ENCODE measurements at places on chromosomes 2 and 18.

- DNase-seq: no peak
These were observed at the start of gene NEU2 for GRCh38 chr2:233032551-233033320. Gene NEU2 (plus strand): TSS chr2:233032672. CDS start chr2:233032672, 0 bp downstream.

- no peak for DNase-seq
These were observed 81.1 kb downstream of the RAPH1 start for GRCh38 chr2:203453858-203454451.

GRCh38 chr2:241908686-241909420, 39.3 kb downstream of the RTP5 start:
- DNase-seq: no peak

DNA sequence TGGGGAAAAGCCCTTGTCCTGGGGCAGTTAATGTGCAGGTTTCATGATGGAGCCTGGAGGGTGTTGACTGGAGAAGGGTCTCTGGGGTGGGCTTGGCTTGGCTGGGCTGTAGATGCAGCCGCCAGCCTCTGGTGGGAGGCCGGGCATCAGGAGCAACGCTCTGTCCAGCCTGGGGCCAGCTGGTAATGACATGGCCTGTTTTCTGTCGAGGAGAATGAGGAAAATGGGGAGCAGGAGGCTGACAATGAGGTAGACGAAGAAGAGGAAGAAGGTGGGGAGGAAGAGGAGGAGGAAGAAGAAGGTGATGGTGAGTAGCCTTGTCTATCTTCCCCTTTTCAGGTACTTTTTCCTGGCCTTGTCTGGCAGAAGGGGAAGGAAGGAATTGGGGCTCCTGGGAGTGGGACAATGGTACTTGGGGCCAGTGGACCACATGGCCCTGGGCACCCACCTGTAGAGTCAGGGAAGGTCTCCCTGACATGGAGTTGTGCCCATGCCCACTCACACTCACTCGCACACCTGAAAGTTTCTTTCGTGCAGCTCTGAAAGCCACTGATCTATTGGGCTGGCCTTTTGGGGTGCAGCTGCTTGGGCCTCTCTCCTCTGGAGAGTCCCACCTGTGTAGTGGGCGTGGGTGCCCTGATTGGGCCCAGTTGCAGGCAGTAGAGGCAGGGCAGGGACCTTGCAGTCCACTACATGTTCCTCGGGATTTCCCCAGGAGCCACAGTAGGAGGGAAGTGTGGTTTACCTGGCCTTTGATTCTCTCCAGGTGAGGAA, 3.5 kb downstream of the PTMA start:
- DNase-seq: no peak

DNA sequence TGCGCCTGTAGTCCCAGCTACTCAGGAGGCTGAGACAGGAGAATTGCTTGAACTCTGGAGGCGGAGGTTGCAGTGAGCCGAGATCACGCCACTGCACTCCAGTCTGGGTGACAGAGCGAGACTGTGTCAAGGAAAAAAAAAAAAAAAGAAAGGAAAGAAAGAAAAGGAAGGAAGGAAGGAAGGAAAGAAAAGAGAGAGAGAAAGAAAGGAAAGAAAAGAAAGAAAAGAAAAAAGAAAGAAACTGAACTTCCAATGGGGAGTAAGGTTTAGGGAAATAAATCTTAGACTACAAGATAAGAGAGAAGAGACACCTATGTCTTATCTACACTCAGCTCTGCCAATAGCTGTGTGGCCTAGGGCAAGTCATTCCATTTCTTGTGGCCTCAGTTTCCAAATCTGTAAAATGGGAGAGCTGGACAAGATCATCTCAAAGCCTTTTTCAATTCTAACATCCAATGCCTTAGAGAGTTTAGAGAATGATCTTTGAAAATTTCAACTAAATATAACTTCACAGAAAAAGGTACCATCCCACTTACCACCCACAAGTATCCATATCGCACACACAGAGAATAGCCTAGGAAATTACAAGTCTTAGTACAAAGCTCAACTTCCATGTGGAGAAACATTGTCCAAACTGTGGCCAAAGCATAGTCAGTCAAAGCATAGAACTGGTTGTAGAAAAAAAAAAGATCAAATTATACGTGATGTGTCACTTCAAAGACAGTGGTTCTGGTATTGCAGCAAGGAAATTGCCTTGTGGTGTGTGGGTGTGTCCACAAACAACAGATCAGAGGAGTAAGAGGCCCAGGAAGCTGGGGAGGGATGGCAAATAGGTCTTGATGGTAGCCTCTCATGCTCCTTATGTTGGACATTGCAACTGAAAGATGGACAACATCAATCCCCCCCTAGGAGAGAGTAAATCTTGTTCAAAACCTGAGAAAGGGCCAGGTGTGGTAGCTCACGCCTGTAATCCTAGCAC, 42.4 kb downstream of the SLC14A2 start:
- DNase-seq: no peak

- no peak for DNase-seq
These were observed 279.8 kb upstream of the NETO1 start for GRCh38 chr18:73147590-73147989.

GRCh38 chr2:171895786-171896185, 1.7 kb upstream of the SLC25A12 start:
- DNase-seq: no peak

DNA sequence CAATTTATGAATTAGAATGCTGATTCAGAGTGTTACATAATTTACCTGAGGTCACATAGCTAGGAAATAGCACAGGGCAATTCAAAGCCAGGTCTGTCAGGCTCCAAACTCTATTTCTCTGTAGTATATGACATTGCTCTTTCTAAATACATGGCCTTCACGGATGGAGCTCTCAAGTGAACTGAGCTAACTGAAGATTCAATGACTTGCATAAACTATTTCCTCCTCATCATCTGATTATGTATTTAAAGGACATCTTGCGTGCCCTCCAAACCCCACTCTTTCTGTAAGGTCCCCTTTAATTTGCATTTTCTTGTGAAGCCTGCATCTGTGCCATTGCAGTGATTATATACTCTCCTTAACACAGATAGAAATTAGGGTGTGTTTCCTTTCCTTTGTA, 537.4 kb upstream of the VRK2 start:
- no peak for DNase-seq

- DNase-seq: no peak
These were observed 60.7 kb upstream of the GATA6 start for GRCh38 chr18:22108674-22109073.

- DNase-seq: no peak
These were observed 30.3 kb downstream of the PROC start for GRCh38 chr2:127448526-127448925.

GRCh38 chr18:9986156-9986930, 72.5 kb downstream of the VAPA start:
- DNase-seq: no peak

GRCh38 chr18:37871561-37871960, 306.0 kb upstream of the CELF4 start:
- no peak for DNase-seq

GRCh38 chr18:23357996-23358594, 95.0 kb upstream of the RIOK3 start:
- DNase-seq: peak; percentile 84

GRCh38 chr18:40917056-40917455, 1038.0 kb upstream of the PIK3C3 start:
- DNase-seq: no peak

All from ascending aorta (tissue), 2 donors.